ENCODE measurements at places on chromosomes 2 and 18.

GRCh38 chr2:159285929-159286708 lies at the start of gene WDSUB1:
WDSUB1 (minus strand) TSS chr2:159286703; CDS start chr2:159283069, 3,634 bp downstream.
- DNase-seq: peak; percentile 63

DNA sequence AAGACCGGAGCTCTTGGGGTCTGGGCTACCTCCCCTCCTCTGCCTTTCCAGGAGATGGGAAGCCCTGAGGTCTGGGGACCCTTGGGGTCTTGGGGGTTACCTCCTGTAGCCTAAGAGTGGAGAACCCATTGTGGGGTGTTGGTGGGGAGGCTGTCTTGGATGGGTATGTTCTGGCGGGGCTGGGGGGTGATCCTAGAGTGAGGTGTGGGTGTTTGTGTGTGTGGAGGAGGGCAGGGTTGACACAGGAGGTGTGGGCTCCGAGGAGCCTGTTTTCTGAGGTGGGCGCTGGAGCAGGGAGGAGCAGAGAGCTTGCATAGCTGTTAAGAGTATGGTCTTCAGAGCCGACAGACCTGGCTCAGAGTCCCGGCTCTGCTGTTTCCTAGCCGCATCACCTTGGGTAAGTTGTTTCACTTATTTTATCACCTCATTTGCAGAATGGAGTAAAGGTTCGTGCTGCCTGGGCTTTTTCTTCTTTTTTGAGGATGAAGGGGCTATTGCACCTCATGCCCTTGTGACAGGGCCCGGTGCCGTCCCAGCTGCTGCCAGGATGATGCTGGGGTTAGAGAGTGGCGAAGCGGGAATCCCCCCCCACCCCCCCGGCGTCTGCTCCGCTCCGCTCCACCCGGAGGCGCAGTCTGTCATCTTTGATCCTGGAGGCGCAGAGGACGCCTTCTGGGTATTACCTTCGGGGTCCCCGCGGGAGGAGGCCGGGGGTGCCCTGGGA lies 17.2 kb downstream of the TET3 start:
- DNase-seq: no peak

- no peak for DNase-seq
These were observed 37.1 kb downstream of the CCNT2 start for GRCh38 chr2:134955744-134956143.

- DNase-seq: peak; percentile 66
These were observed 169.2 kb downstream of the CDH20 start for GRCh38 chr18:61502472-61502871.

GRCh38 chr2:133026536-133027177 lies 356.7 kb upstream of the LYPD1 start:
- DNase-seq: peak; percentile 8

DNA sequence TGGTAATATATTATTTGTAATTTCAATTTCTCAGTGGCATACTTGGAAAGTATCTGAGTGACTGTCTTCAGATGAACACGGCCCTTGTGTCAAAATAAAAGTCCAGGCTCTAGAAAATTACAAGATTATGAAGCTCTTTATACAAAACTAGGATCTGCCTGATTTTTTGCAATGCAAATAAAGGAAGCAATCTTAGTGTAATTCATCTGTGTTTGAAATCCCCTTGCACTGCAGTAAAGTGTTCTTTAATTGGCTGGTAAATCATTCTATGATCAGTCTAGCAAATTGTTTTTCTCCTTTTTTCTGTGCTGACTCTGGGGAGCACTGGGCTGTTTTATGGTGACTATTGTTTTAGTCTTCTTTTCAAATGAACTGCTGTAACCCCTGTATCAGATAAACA lies 1039.0 kb downstream of the SOCS6 start:
- DNase-seq: no peak

DNA sequence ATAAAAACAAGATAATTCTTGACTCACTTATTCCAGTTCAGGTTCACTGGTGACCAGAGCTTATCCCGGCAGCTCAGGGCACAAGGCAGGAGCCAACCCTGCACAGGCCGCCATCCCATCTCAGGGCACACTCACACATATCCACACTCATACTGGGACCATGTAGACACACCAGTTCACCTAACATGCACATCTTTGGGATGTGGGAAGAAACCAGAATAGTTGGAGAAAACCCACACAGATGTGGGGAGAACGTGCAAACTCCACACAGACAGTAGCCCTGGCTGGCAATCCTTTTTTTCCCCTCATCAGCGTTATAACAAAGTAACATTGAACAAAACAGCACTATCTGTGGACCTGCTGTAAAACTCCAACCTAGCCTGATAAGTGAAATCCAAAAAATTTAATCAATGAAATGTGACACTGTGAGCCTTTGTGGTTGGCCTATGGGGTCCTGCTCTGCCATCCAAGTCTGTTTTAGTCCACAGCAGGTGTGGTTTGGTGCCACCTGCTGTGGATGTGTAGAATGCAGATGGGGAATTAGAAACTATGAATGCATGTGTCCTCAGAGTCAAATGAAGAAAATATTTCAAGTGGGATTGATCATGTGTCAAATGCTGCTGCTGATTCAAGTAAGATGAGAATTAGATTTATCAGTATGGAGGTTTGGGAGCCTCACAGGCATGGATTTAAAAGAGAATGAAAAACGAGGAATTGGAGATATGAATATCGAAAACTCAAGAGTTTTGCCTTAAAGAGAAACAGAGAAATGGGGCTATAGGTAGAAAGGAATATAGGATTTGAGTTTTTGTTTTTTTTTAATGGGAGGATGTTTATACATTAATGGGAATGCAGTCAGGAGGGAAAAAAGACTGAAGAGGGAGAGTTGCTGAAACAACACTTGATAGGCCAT lies 47.0 kb downstream of the UGP2 start:
- DNase-seq: peak; percentile 48

DNA sequence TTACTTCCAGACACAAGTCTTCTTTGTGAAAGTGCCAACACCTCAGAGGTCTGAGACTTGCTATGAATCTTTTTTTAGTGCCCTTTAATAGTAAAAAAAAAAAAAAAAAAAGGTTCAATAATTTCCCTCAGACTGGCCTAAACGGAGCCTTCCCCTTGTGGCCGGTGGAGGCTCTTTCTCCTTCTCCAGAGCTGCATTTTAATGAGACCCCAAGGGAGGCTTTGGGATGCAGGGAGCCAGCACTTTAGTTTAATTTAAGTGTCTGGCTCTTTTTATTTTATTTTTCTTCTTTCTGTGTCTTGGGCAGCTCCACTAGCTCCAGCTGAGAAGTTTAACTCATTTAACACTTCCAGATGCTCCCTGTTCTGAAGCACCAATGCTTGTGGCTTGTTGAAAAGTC lies 67.8 kb upstream of the MAPK4 start:
- DNase-seq: no peak

DNA sequence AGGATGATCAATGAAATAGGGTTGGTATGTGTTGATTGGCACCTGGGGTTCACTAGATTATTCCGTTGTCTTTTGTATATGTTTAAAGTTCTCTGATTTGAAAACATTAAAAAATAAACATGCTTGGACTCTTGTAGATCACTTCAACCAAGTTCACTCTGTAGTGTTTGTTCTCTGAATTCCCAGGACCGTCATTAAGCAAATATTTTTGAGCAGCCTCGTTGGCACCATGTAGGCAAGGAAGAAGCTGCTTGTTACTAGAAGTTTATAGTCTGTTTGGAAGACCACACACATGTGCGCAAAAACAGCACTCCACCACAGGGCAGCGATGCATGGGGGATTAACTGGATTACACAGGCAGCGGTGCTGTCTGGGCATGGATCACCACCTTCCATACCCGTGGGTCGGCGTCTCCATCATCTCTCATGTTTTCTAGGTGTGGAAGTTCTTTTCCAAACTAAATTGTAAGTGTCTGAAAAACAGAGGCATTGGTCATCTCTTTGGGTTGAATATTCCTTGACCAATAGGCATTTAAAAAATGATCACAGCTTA lies 212.2 kb downstream of the FHOD3 start:
- DNase-seq: no peak

GRCh38 chr2:190834890-190835208 lies 45.8 kb upstream of the GLS start:
- no peak for DNase-seq

DNA sequence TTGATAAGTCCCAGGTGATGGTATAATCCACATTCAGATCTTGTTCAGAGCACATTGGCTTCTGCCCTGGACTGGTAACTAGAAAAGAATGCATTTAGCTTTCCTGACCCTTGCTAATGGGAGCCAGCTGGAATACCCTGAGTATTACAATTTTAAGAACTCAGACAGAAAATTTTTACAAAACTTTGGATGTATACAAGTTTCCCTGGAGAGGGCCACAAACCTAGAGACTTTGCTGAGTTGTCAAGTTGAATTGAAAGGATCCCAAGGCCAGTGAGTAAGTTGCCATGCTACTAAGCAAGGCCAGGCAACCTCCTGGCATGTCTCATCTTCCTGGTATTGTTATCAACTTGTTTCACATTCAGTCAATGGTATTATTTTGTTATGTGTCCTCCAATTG lies 20.0 kb upstream of the NABP1 start:
- peak; percentile 15 for DNase-seq

DNA sequence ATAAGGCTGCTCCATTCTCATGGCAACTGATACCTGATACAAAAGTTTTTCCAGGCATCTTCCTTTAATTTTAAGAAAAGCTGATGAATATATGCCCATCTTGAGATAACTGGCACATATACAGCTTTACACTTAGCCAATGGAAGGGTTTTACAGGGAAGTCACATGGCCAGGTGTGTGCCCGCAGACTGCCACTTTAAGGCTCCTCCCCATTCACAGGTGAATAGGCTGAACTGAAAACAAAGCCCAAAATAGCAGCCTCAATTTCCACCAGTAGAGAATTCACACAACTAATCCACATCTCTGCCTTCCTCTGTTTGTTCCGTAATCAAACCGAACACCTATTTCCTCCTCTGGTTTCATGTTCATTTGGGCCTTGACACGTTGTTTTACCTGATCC lies 9.8 kb upstream of the ME2 start:
- DNase-seq: no peak

DNA sequence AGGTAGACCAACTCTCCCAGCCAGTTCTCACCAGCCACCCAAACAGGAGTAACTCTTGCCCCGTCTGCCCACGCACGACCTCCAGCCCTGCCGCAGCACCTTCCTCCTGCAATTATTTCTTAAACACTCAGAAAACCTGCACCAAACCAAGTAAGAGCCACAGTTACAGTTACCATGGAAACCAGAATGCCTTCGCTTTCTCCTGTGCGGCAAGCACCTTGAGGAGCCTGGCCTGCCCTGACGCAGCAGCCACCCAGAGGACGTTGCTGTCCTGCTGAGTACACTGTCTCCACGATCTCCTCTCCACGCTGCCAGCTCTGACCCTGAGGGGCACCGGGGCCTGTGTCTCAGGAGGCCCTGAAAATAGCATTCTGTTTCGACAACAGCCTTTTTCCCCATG lies 94.3 kb upstream of the SMIM21 start:
- no peak for DNase-seq

DNA sequence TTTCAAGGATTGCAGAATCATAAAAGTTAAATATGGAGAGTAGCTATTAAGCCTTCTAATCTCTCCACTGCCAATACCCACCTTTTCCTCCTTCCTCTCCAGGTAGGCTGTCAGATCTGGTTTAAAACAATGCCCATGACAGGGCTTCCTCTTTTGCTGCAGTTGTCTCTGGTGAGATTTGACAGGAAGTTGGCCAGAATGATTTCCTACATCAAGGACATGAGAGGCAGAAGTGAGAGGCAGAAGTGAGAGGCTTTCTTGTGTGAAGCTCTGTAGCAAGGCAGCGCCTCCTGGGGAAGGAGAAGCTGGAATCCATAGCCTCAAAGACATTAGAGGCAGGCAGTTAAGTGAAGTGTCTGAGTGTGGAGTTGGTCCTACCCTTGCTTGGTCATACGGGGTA lies 385.7 kb downstream of the HRH4 start:
- no peak for DNase-seq

GRCh38 chr2:207352978-207353671 lies 176.6 kb upstream of the CREB1 start:
- no peak for DNase-seq

DNA sequence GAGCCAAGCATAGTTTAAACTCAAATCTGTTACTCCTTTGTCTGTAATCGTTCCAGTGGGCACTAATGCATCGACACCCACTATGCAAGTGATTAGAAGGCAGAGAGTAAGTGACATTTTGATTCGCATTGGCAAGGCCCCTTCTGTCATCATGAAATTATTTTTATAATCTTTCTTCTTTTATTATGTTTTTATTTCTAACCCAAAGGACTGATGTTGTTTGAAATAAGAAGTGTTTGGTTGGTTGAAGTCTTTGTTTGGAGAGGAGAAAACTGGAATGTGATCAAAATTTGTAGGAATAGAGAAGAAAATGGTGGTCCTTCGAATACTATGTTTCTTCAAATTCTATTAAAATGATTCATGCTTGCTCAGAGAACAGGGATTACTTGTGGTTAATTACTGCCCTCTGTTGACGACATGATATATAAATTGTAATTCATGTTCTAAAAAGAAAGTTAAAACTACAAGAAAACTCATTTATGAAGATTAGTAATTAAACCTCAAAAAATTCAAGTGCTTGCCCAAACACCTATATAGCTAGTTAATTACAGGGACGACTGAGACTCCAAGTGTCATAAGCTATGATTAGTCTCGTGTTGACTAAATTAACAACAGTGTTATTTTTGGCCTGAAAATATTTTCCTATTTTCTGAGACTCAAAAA lies 26.4 kb upstream of the TFPI start:
- peak; percentile 35 for DNase-seq

DNA sequence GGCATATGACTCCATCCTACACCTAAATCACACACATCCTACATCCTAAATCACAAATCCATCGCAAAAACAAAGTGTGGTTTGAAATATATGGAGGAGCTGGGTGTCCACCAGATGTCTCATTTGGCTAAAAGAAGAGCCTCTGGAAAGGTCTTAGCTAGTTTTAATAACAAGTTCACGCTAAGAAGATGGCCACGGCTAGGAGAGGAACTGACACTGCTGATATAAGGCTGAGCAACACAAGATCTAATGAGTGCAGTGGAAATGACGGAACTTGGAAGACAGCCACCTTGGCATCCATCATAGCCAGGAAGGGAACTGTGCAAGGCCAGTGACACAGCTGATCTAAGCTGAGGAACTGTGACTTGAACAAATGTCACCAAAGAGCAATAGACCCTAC lies 60.0 kb upstream of the AGAP1 start:
- peak; percentile 34 for DNase-seq

GRCh38 chr2:224924631-224925030 lies 117.6 kb downstream of the DOCK10 start:
- DNase-seq: no peak

- peak; percentile 1 for DNase-seq
These were observed 19.8 kb downstream of the TMEM185B start for GRCh38 chr2:120203251-120204021.

GRCh38 chr2:98787700-98788099 lies 56.8 kb upstream of the MGAT4A start:
- DNase-seq: no peak

GRCh38 chr2:238387332-238387731 lies 39.4 kb upstream of the ASB1 start:
- DNase-seq: no peak

- DNase-seq: peak; percentile 26
These were observed 38.5 kb downstream of the INPP5D start for GRCh38 chr2:233098618-233099017.

Data from AG08396 (cell line).